DND-41 (cell line): ENCODE measurements at places on chromosomes 5 and 9.
A peak's percentile ranks its signal among the peaks of the same experiment; 100 is the strongest.

- no peak overlapping the region for H3K27ac ChIP-seq
- H3K4me1 ChIP-seq = no peaks in the 10 kb centered on the region
- no peaks in the 10 kb centered on the region for H3K27me3 ChIP-seq
- no peak for DNase-seq
- no peak overlapping the region for H3K4me3 ChIP-seq
Observed at GRCh38 chr5:98128271-98128670, 645.2 kb upstream of the RGMB start.

- H3K36me3 ChIP-seq = peaks cover 28% of the 10 kb centered on the region
- H3K27ac ChIP-seq = no peak overlapping the region
- H3K4me1 ChIP-seq = no peaks in the 10 kb centered on the region
- no peak overlapping the region for H3K4me3 ChIP-seq
- H3K27me3 ChIP-seq = no peaks in the 10 kb centered on the region
Observed at GRCh38 chr9:2134391-2134790, 119.2 kb downstream of the SMARCA2 start.

- no peaks in the 10 kb centered on the region for H3K4me1 ChIP-seq
- H3K27ac ChIP-seq = no peak overlapping the region
- DNase-seq = peak; percentile 57
Observed at GRCh38 chr9:95131023-95131943, 186.2 kb downstream of the FANCC start.

GRCh38 chr9:107805201-107805600 is 315.6 kb upstream of the KLF4 start:
- H3K27ac ChIP-seq = no peak overlapping the region
- H3K4me1 ChIP-seq = no peaks in the 10 kb centered on the region
- DNase-seq = no peak
- H3K36me3 ChIP-seq = no peaks in the 10 kb centered on the region
- no peak overlapping the region for H3K4me3 ChIP-seq

GRCh38 chr5:9544502-9545135 is 1.3 kb downstream of the SEMA5A start:
- DNase-seq = no peak
- no peak overlapping the region for H3K4me3 ChIP-seq
- no peak overlapping the region for H3K27ac ChIP-seq
- H3K4me1 ChIP-seq = no peaks in the 10 kb centered on the region
- no peaks in the 10 kb centered on the region for H3K36me3 ChIP-seq
- no peaks in the 10 kb centered on the region for H3K27me3 ChIP-seq

GRCh38 chr9:119818726-119819435 is 449.6 kb upstream of the BRINP1 start:
- DNase-seq = no peak
- no peak overlapping the region for H3K4me3 ChIP-seq
- H3K4me1 ChIP-seq = no peaks in the 10 kb centered on the region
- H3K27ac ChIP-seq = no peak overlapping the region
- no peaks in the 10 kb centered on the region for H3K27me3 ChIP-seq

DNA sequence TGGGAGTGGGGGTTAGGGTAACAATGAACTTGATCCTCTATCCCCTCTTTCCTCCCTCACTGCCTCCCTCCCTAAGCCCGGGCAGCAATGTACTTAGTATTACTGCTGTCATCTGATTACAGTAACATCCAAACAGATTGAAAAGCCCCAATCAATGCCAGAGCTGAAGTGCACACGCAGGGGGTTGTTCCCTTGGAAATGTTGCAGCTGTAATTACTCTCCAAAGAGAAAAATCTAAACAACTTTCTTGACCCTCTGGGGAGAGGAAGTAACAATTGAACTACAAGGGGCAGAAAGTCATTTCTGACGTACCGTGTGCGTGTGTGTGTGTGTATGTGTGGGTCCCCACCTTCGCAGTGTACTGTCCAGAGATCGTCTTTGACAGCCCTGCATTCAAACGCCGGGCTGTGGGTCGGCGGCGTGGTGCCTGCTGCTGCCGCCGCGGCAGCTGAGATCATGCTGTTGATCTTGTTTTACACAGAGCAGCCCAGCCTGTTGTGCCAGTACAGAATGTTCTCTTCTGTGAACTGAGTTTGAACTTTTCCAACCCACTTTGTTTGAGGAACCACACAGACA is 66.0 kb upstream of the KLF9 start:
- no peak overlapping the region for H3K27ac ChIP-seq
- H3K27me3 ChIP-seq = no peaks in the 10 kb centered on the region
- H3K4me3 ChIP-seq = no peak overlapping the region
- DNase-seq = no peak

GRCh38 chr5:147037515-147038205 is 159.1 kb upstream of the PPP2R2B start:
- no peaks in the 10 kb centered on the region for H3K36me3 ChIP-seq
- H3K4me1 ChIP-seq = no peaks in the 10 kb centered on the region
- DNase-seq = no peak
- no peak overlapping the region for H3K27ac ChIP-seq

- H3K27me3 ChIP-seq = no peaks in the 10 kb centered on the region
- no peaks in the 10 kb centered on the region for H3K4me1 ChIP-seq
- H3K36me3 ChIP-seq = 0 out of 2 replicates have a peak, but pooled peaks cover 3% of the 10 kb centered on the region
- DNase-seq = peak; percentile 30
- H3K4me3 ChIP-seq = no peak overlapping the region
- no peak overlapping the region for H3K27ac ChIP-seq
Observed at GRCh38 chr5:94832685-94833084, 214.2 kb downstream of the SLF1 start.

DNA sequence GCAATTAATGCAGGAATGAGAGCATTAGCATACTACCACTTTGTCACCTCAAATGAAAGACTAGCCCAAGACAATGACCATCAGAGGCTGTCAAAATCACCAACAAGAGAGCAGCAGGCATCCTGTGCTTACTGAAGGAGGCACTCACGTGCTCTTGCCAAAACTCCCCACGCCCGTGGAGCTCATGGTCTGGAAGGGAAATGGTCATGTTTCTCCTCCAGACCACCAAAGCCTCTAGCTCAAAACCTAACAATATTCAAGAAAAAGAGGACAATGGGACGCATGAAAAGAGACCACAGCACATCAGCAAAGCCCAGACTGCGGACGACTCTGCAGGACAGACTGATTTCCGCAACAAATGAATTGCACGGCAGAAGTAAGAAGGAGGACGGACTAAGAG is 12.8 kb downstream of the AKNA start:
- peaks cover 67% of the 10 kb centered on the region for H3K4me1 ChIP-seq
- no peak for DNase-seq
- H3K4me3 ChIP-seq = no peak overlapping the region
- H3K36me3 ChIP-seq = peaks cover 81% of the 10 kb centered on the region

GRCh38 chr9:14281136-14281795 is 32.7 kb downstream of the NFIB start:
- H3K27me3 ChIP-seq = no peaks in the 10 kb centered on the region
- H3K4me3 ChIP-seq = no peak overlapping the region
- H3K36me3 ChIP-seq = no peaks in the 10 kb centered on the region
- H3K4me1 ChIP-seq = no peaks in the 10 kb centered on the region
- no peak for DNase-seq

- H3K27ac ChIP-seq = no peak overlapping the region
- H3K36me3 ChIP-seq = no peaks in the 10 kb centered on the region
- H3K4me1 ChIP-seq = no peaks in the 10 kb centered on the region
Observed at GRCh38 chr5:180206993-180207392, 2.0 kb downstream of the RASGEF1C start.

GRCh38 chr5:9483243-9483642 is 62.6 kb downstream of the SEMA5A start:
- DNase-seq = no peak
- no peaks in the 10 kb centered on the region for H3K36me3 ChIP-seq
- H3K27ac ChIP-seq = no peak overlapping the region
- H3K4me3 ChIP-seq = no peak overlapping the region
- no peaks in the 10 kb centered on the region for H3K27me3 ChIP-seq
- no peaks in the 10 kb centered on the region for H3K4me1 ChIP-seq

- no peaks in the 10 kb centered on the region for H3K36me3 ChIP-seq
- no peak overlapping the region for H3K4me3 ChIP-seq
- DNase-seq = no peak
- peaks cover 4% of the 10 kb centered on the region for H3K27me3 ChIP-seq
- H3K27ac ChIP-seq = no peak overlapping the region
- H3K4me1 ChIP-seq = no peaks in the 10 kb centered on the region
Observed at GRCh38 chr5:179253730-179254129, 91.5 kb downstream of the ADAMTS2 start.

GRCh38 chr5:53262348-53262970 is 152.9 kb upstream of the MOCS2 start:
- no peak overlapping the region for H3K4me3 ChIP-seq
- no peak overlapping the region for H3K27ac ChIP-seq
- H3K27me3 ChIP-seq = peaks cover 3% of the 10 kb centered on the region
- DNase-seq = peak; percentile 7
- no peaks in the 10 kb centered on the region for H3K36me3 ChIP-seq
- H3K4me1 ChIP-seq = no peaks in the 10 kb centered on the region

DNA sequence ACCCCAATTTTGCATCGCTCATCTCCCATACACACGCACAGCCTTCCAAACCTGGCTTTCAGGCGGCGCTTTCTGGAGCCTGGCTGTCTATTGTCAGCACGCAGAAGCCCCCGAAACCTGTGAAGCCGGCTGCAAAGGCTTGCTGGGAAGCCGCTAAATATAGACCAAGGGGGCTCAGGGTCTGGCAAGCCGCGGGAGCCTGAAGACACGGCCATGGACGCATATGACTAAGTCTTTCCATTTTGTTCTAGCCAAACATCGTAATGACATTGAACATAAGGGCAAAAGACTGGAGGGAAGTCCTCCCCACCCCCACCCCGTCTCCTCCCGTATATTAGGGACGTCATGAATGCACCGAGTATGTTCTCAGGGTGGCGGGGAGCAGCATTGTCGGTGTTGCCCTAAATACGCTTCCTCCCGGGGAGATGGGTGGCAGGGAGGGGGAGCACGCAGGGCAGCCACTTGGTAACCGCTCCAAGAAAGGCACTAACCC is 1.1 kb downstream of the CTNND2 start:
- no peaks in the 10 kb centered on the region for H3K27me3 ChIP-seq
- DNase-seq = no peak
- no peaks in the 10 kb centered on the region for H3K36me3 ChIP-seq
- no peak overlapping the region for H3K4me3 ChIP-seq
- H3K4me1 ChIP-seq = no peaks in the 10 kb centered on the region

DNA sequence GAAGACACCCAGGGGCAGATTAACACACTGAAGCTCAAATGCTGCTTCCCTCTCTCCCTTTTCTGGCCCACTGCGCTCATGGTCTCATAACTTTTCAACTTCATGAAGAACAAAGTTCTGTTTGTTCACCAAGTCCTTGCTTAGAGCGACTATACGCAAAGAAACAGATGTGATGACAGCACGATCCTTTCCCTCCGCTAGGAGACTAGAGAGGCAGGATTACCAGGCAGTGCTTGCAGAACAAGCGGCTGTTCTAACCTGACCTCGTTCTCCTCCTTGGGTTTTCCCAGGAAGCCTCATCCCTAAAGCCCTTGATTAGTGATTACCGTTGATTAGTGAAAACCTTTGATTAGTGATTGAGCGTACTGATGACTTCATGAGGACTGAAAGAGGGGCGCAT is 649.9 kb downstream of the IRX1 start:
- H3K4me1 ChIP-seq = no peaks in the 10 kb centered on the region
- H3K36me3 ChIP-seq = no peaks in the 10 kb centered on the region
- H3K27me3 ChIP-seq = no peaks in the 10 kb centered on the region
- H3K27ac ChIP-seq = no peak overlapping the region
- DNase-seq = no peak

GRCh38 chr9:132826131-132826530 is 52.0 kb downstream of the AK8 start:
- peaks cover 24% of the 10 kb centered on the region for H3K4me1 ChIP-seq
- H3K4me3 ChIP-seq = no peak overlapping the region
- DNase-seq = no peak
- H3K36me3 ChIP-seq = no peaks in the 10 kb centered on the region

DNA sequence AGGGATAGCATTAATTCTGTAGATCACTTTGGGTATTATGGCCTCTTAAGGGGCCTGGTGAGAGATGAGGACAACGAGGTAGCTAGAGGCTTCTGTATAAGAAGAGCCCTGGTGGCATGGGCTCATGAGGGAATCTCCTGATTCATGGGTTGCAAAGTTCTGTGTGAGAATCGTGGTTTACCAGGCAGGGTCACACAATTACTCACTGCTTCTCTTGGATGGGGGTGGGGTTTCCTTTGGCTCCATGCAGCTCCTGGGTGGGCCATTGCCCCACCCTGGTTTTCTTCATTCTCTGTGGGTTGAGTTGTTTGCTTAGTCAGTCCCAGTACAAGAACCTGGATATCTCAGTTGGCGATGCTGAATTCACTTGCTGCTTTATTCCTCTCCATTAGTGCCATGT is 30.9 kb upstream of the TNFSF15 start:
- H3K4me1 ChIP-seq = no peaks in the 10 kb centered on the region
- no peak overlapping the region for H3K4me3 ChIP-seq
- no peaks in the 10 kb centered on the region for H3K27me3 ChIP-seq
- H3K27ac ChIP-seq = no peak overlapping the region
- DNase-seq = peak; percentile 8
- H3K36me3 ChIP-seq = no peaks in the 10 kb centered on the region

GRCh38 chr9:5764130-5764868 is 68.6 kb downstream of the ERMP1 start:
- peaks cover 49% of the 10 kb centered on the region for H3K36me3 ChIP-seq
- DNase-seq = no peak
- H3K27me3 ChIP-seq = no peaks in the 10 kb centered on the region
- H3K4me1 ChIP-seq = no peaks in the 10 kb centered on the region
- no peak overlapping the region for H3K4me3 ChIP-seq
- H3K27ac ChIP-seq = no peak overlapping the region

DNA sequence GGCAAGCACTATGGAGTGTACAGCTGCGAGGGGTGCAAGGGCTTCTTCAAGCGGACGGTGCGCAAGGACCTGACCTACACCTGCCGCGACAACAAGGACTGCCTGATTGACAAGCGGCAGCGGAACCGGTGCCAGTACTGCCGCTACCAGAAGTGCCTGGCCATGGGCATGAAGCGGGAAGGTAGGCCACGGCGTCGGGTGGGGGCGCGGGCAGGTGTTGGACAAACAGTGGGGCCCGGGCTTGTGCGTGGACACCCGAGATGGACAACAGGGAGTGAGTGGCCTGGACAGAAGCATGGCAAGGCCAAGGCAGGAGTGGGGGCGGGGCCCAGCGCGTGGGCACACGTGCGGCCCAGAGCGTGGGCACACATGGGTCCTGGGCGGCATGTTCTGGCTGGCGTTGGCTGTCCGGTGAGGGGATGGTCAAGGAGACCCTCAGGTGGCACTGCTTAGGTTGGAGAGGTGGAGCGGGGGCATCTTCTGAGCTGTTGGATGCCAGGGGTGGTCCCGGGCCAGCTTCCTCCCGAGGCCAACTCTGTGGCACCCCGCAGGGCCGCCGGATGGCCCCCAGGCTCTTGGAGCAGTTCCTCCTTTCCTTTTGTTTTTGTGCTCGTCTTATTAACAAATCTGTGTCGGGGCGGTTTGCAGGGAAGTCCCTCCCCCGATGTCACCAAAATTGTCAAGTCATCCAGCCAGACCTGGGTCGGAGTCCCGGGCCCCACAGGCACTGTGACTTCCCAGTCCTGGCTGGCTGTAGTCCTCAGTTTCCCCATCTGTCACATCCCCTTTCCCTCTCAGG is 82.9 kb downstream of the RXRA start:
- no peak for DNase-seq
- H3K36me3 ChIP-seq = no peaks in the 10 kb centered on the region
- no peak overlapping the region; the same call in 1 of the 2 replicates for H3K27ac ChIP-seq
- H3K4me3 ChIP-seq = no peak overlapping the region
